ENCODE measurements at places on chromosomes 2 and 18. TPM values are rescaled to one million over a fixed set of nuclear protein-coding genes. Genes with fewer than 3 reads are reported as not detected.

The CHRND gene
- not detected for total RNA-seq

DNA sequence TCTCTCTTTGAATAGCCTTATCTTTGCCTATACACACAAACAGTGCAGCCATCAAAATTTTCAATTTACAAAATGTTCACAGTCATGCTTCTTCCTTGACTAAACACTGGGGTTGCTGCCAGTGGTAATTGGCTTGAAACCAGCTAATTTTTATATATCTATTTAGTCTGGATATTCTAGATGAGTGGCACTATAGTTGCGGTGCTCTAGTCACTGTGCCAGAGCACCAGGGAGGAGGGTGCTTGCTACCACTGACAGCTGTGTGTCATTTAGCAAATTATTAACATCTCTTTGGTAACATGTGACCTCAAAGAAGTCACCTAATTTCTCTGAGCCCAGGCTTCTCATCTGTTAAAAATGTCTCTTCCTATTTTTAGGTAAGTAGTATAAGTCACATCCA is 130.4 kb downstream of the MEIS1 start:
- H3K27ac ChIP-seq = no peak overlapping the region
- H3K27me3 ChIP-seq = peaks cover 60% of the 10 kb centered on the region
- H3K4me1 ChIP-seq = no peaks in the 10 kb centered on the region
- no peak overlapping the region for H3K4me3 ChIP-seq

GRCh38 chr2:242020196-242021004 is 150.9 kb downstream of the RTP5 start:
- no peak for DNase-seq
- H3K4me1 ChIP-seq = no peaks in the 10 kb centered on the region
- H3K36me3 ChIP-seq = no peaks in the 10 kb centered on the region
- no peak overlapping the region for H3K4me3 ChIP-seq

GRCh38 chr2:45964223-45964841 is 312.9 kb downstream of the PRKCE start:
- no peaks in the 10 kb centered on the region for H3K27me3 ChIP-seq
- H3K4me3 ChIP-seq = no peak overlapping the region

All from osteocyte (in vitro differentiated cells).